GDM1 (cell line): ENCODE measurements at places on chromosomes 2 and 18.

GRCh38 chr2:21333684-21334083, 209.9 kb downstream of the TDRD15 start:
- DNase-seq, result no peak

GRCh38 chr2:151973901-151974199, 125.0 kb downstream of the CACNB4 start:
- DNase-seq, result no peak

- DNase-seq, result no peak
Observed at GRCh38 chr2:237686659-237687136, 59.3 kb downstream of the LRRFIP1 start.

GRCh38 chr18:4455113-4455811, at the start of gene DLGAP1:
TSS of gene DLGAP1 (minus strand) at chr18:4455307.
- no peak for DNase-seq

DNA sequence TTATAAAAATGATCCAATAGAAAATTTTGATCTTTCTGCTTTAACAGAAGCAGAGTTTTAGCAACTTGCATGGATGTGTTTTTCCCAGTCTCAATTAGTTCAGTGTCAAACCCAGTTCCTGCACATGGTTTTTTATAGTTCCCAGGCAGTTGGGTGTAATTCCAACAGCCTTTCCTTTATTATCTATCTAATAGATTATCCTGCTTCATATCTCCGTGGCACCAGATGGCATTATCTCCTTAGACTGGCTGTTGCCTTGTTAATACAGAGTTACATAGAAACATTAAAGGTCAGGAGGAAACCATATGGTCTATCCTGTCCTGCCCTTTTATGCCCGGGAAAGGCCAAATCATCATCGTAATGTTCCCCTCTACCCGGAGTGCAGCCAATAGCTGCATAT, 400.9 kb upstream of the SMIM21 start:
- no peak for DNase-seq

DNA sequence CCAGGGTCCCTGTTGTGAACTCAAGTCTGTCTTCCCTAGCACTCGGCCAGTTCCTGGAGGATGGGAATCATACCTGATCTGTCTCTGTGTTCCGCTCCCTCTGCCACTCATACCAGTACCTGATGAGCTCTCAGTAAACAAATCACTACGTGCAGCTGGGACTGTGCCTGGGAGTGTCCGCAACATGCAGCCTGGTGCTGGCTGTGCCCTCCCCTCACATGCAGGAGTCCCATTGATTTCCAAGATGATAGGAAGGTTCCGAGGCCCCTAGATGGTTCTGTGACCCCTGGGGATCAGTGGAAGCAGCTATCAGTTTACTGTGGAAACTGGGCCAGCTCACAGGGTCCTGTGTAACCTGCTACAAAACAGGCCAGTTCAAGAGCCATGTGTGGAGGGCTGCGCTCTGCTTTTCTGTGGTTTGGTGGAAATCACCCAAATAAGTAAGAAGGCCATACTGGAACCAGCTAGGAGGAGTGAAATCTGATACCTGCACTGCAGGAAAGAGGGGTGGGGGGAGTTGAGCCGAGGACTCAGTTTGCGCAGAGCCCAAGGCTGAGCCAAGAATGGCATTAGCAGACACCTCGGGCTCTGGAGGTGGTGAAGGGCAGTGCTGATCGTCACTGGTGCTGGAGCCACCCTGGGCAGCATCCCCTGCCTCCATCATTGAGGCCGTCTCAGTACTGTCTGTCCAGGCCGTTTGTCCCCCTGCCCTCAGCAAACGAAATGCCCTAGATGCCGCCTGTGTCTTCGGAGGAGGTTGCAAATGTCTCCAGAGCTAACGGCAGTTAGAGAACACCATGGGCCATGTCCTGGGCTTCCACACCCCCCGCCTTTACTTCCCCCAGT, 93.3 kb downstream of the KLHL29 start:
- no peak for DNase-seq

GRCh38 chr2:218398437-218399390, 954 bp upstream of the CTDSP1 start:
- DNase-seq, result peak; percentile 74

DNA sequence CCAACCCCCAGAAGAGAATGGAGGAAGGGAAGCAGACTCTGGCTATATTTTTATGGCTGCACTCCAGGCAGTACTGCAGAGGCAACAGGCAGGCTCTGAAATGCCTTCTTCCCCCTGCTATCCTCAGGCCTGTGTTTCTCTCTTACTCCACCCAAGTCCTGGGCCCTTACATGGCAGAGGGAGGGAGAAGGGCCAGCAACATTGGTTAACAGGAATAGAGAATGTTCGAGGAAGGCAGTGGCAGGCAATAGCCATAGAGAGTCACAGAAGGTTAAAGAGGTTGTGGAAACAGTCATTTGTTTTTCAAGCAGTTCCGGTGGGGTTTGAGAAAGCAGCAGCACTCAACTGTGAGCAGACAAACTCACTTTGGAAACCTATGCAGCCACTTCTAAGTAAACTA, 15.1 kb upstream of the DARS1 start:
- no peak for DNase-seq

GRCh38 chr2:97068074-97068473, 26.6 kb downstream of the FAHD2B start:
- DNase-seq, result no peak

DNA sequence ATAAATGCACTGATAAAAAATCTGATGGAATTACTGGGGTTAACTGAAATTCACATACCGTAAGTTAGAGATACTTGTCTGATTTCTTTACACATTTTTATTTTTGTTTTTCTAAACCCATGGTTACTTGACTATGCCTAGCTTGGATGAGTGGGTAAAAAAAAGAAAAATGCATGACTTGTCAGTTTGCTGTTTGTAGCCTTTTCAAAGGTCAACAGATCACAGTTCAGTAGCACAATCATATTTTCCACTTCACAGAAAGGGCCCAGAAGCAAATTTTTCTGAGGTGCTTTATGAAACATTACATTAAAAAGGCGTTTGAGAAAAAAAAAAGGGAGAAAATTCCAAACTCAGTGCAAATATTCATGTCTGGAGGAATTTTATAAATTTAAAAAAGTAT, 16.4 kb downstream of the SLC16A14 start:
- DNase-seq, result no peak

GRCh38 chr18:57107140-57107832, 39.6 kb upstream of the BOD1L2 start:
- peak; percentile 7 for DNase-seq

GRCh38 chr2:8679827-8680731, 1.8 kb upstream of the ID2 start:
- DNase-seq, result no peak

- DNase-seq, result no peak
Observed at GRCh38 chr2:70043252-70043875, 43.9 kb upstream of the PCBP1 start.

GRCh38 chr2:232058931-232059330, 97.4 kb downstream of the DIS3L2 start:
- no peak for DNase-seq

- DNase-seq, result no peak
Observed at GRCh38 chr2:161131074-161131680, 29.1 kb upstream of the TANK start.
